ENCODE measurements at places on chromosomes 3 and 15.

- DNase-seq, result peak; percentile 9
Measured at GRCh38 chr3:20324664-20325478, 138.9 kb upstream of the SGO1 start.

GRCh38 chr15:89015412-89016097, 72.7 kb upstream of the ABHD2 start:
- no peak for DNase-seq

DNA sequence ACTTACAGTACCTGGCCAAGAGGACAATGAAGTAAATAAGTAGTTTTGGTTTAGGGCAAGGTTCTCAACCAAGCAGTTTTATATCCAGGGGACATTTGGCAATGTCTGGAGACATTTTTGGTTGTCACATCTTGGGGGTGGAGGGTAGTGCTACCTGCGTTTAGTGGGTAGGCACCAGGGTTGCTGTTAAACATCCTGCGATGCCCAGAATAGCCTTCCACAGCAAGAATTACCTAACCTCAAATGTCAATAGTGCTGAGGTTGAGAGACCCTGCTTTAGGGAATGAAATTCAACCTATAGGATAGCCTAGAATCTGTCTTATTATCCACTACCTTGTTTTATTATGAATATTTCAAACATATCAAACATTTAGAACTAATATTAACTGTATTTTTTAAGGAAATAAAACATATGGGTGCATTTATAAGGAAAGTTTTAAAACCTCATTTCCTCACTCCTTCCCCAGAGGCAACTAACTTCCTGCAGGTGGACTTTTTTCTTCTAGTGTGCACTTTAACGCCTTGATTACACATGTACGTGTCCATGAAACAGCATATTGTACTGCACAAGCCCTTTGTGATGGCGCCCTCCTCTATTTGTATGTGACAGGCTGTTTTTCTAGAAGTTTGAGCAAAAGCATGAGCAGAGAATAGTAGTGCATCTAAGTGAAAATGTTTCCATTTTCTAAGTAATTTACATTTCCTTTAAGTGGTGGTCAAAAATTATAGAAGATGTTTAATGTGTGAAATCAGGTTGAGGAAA, 57.1 kb downstream of the TRAK1 start:
- no peak for DNase-seq

GRCh38 chr3:124322309-124322880, 330.5 kb upstream of the ROPN1 start:
- no peak for DNase-seq

GRCh38 chr3:157499342-157499963, 3.8 kb downstream of the VEPH1 start:
- peak; percentile 8 for DNase-seq

DNA sequence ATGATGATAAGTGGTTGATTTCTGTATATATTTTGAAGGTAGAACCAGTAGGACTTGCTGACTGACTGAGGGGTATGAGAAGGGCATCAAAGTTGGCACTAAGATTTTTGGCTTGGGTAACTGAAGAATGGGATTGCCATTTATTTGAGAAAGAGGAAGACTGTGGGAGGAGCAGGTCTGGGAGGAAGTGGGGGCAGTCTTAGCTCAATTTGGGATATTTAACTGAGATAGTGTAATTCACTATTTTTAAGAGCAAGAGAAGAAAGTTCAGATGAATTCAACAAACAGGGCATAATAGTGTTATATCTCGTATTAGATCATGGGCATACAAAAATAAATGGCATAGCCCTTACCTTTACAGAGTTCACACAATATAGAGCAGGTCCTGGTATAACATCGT, 1.7 kb downstream of the BUB1B start:
- DNase-seq, result peak; percentile 15

DNA sequence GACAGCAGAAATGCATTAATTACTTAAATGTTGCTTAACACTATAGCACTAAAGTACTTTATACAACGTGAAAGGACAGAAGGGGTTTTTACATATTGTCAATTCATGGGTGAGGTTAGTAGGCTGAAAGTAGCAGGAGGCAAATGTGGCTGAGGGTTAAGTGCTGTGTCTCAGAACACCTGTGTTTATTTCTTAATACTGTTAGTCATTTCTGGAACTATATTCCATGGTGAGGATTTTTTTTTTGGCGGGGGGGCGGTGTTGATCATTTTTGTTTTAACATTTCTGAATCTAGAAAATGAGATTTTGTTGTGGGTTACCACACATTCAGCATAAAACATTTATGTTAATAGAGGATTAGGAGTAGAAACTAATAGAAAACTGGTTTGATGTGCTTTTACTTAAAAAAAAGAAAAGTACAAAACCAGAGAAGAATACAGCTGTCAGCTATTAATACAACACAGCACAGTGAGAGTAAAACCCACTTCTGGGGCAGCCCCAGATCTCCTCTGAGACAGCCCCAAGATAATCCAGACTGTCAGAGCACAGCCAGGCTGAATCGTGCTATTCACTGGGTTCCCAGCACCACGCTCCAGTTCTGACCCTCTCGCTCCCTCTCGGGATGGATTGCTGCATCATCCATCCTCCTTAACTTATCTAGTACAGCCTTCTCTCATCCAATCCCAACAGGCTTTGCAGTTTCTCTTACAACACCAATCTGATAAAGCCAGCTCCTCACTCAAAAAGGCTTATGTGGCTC, 307.7 kb downstream of the TUSC7 start:
- DNase-seq, result no peak

GRCh38 chr3:131582438-131582837, 79.7 kb upstream of the MRPL3 start:
- DNase-seq, result no peak

GRCh38 chr3:71066356-71066755, 517.2 kb downstream of the FOXP1 start:
- DNase-seq, result peak; percentile 73

DNA sequence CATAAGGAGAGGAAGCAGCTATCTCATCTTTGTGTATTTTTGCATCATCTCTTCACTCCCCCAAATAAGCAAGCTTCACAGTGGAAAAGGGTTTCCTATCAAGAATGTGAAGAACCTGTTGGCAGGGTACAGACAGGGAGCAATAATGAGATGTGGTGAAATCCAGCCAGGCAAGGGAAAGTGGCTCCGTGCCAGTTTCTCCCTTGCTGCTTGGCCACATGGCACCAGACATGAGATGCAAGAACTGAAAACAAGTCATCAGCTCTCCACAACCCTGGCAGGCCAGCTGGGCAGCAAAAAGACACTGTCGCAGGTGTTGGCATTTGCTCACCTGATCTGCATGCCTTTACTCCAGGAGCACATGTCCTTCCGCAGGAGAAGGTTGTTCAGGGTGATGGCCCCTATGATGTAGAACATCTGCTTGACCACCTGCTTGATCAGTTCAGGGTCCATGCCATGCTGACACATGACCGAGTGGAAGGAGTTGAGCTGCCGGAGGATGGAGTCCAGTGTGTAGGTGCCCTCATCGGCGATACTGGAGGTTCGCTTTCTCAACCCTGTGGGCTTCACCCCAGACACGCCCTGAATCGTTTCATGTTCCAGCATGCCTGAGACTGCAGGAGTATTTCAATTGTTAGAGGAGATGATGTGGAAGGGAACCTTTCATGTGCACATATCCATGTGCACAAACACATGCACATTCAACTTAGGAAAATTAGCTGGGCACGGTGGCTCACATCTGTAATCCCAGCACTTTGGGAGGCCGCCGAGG, 23.3 kb upstream of the MYO5C start:
- no peak for DNase-seq

GRCh38 chr3:109066864-109067263, 51.1 kb downstream of the MORC1 start:
- DNase-seq, result no peak

DNA sequence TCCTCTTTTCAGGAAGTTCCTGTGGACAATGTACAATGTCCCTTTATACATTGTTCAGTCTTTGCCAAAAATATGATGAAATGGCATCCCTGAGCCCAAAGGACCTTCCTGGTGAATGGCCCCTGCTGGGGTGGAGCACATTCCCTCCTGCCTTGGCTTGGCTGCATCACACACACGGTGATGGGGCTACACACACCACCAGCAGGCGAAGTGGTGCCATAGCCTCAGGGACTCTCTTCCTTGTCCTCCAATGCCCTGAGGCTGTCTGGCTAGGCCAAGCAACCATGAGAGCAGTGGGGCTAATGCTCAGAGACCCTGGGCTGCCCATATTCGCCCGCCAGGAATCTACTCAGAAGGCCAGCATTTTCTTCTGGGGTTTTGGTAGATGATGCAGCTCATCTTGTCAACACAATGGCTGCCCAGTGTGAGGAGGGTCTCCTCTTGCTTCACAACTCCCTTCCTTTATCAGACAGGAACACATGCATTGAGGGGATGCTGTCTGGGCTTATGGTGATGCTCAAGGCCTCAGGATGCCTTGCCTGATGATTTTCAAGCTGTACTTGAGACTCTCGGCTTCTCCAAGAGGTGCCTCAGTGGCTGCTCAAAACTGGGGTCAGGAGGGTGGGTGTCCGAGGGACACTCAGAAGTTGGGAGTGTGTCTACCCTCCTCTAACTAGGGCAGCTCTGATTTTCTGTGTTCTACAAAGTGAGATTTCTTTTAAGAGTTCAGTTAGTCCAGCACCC, 40.9 kb upstream of the EPHB1 start:
- DNase-seq, result no peak

- no peak for DNase-seq
Measured at GRCh38 chr15:101159096-101159935, 92.5 kb downstream of the CHSY1 start.

GRCh38 chr3:97793420-97794019, 28.3 kb upstream of the CRYBG3 start:
- peak; percentile 79 for DNase-seq

GRCh38 chr3:57079474-57079831, 19.0 kb downstream of the SPATA12 start:
- no peak for DNase-seq

- no peak for DNase-seq
Measured at GRCh38 chr3:147773116-147773630, 364.0 kb downstream of the ZIC1 start.

- no peak for DNase-seq
Measured at GRCh38 chr15:88020806-88021205, 235.7 kb downstream of the NTRK3 start.

- no peak for DNase-seq
Measured at GRCh38 chr3:27723456-27723814, 1.3 kb upstream of the EOMES start.

GRCh38 chr3:159645874-159646273, 342.8 kb upstream of the IL12A start:
- DNase-seq, result no peak

DNA sequence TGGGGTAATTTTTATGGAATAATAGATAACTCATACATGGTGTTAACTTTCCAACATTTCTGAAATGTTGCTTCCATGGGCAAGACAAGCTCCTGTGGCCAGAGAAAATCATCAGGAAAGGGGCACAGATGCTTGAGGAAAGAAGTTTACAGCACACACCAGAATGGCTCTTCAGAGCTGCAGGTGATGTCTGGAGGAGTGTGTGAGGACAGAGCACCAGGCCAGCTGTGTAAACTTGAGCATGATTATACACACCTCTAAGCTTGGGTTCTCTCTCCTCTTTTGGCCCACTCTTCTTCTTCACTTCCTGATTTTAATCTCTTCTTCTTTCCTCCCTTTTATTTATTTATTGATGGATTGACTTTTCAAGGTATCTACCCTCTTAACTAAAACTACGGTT, 676.0 kb downstream of the GRM7 start:
- no peak for DNase-seq

DNA sequence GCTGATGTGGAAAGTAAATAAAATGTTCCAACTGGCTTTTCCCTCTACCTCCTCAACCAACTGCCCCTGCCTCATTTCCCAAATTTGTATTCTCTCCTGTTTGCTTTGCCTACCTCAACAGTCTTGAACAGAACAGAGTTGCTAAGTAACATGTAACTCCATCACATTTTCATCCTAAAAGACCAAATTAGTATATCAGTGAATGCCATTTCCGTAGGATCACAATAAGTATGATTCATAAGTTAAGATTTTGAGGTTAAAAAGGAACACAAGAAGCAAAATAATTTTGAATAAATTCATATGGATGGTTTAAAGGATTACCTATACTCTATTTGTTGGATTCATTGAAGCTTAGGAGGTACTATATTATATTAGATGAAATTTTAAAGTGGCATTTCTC, 154.9 kb downstream of the ECT2 start:
- DNase-seq, result no peak

GRCh38 chr3:141471160-141471559, 15.7 kb upstream of the RASA2 start:
- no peak for DNase-seq

GRCh38 chr3:125443923-125444322, 68.8 kb upstream of the ZNF148 start:
- no peak for DNase-seq

DNA sequence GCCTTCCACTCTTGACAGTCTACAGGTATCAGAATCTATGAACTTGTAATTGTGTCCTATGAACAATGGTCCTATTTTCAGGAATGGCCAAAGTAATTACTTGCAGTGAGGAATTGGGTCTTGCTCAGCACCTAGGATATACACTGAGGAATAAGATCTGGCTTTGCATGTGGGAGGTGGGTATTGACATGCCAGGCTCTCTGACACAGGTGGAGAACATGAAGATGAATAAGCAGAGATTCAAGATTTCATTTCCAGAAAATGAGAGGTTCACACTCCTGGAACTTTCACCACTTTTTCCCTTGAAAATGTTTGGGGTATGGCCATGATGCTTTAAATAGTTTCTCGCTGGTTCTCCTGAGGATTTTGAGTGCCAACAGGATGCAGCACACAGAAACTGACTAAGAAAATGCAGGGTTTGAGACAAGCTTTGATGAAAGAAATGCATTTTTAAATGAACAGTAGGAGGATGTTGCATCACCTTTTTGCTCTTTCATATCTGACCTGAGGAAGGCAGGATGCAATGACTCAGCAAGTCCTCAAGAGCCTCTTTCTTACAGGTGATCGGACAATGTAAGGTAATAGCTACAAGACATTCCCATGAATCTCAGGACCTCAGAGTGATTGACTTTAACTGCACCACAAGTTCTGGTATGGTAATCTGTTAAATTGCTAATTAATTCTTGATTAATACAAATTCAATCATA, 3.7 kb downstream of the HRG start:
- DNase-seq, result no peak

DNA sequence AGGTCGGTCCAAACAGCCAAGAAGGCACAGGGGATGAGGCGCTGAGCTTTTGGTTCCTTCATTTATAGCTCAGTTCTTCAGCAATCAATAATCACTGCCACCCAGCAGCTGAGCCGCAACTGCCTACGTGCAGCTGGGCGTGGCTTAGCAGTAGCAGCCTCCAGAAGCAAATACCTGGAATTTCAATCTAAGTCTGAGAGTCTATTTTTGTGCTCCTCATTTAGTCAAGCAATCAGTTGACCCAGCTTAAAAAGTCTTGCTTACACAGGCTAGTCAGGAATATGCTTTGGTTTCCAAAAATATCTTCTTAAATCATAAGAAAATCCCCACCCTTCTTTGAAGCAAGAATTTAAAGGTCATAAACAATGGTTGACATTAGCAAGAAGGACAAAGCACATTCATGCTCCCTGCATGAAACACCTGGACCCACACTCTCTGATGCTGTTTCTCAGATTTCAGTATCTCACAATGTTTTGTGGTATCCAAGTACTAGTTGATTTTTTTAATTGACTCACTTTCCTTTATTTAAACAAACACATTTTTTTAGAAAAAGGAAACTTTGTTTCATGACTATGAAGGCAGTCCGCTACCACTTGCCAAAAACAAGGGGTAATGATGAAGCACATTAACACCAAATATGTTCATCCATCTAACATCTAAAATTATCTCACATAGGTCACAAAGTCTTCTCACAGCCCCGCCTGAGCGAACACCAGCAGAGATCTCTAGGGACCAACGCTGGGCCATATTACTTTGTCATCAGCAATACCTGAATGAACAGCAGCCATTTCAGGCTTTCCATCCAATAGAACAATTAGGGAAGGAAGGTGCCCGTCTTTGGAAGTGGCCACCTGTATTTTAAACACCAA, 106.1 kb downstream of the OXNAD1 start:
- no peak for DNase-seq

Data from KBM-7 (cell line).